ENCODE measurements at places on chromosomes 11 and 22. TPM values are rescaled to one million over a fixed set of nuclear protein-coding genes. Genes with fewer than 3 reads are reported as not detected.

Gene PTPRCAP
- 0.96 TPM for polyA plus RNA-seq

Gene DEPDC7
- 7.2 TPM for polyA plus RNA-seq

GRCh38 chr11:119343726-119344125, 2.8 kb downstream of the MFRP start:
- no peak for DNase-seq

- DNase-seq, result no peak
Observed at GRCh38 chr22:46681010-46681409, 57.0 kb downstream of the CERK start.

Gene ROBO4
- 23.1 TPM for polyA plus RNA-seq

DNA sequence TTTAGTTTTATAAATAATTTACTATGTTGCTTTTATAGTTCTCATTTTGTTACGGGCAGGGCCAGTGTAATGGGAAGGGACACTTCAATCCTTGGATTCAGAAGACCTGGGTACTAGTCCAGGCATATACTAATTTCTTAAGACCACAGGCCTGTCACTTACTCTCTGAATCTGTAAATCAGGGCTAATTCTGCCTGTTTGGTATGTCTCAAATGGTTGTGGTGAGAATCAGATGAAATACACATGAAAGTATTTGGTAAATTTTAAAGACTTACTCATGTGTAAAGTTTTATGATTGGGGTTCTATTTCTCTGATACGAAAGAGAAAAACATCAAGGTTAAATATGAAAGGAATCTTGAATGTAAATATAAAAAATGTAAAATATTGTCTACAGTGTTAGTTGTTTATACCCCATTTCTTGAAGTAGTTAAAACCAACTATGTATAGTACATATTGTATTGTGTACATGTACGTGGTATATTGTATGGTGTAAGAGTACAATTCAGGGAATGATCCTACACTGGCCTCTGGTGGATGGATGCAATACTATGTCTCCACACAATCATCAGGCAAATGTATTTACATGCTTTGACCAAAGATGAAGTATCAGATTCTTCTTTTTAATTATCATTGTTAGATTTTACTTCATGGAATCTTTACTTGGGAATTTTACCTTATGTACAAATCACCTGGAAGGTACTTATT, 24.5 kb upstream of the RAG2 start:
- DNase-seq, result no peak

Gene SCGB1D2
- 1.9 TPM for polyA plus RNA-seq

DNA sequence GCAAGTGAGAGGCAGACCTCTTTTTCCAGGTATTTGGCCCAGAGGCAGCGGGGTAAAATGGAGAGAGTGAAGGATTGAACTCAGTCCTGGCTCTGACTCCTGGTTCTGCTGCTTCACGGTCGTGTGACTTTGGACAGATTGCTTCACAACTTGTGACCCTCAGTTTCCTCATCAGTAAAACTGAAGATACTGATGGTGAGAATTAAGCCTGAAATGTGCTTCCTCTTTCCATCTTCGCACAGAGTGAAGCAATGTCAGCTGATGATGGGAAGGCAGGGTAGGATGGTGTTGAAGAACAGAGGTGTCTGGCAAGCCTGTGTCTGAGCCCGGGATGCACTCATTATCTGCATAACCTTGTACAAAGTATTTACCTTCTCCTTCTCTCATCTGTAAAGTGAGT, 59.0 kb downstream of the UBASH3B start:
- DNase-seq, result no peak

- DNase-seq, result no peak
Observed at GRCh38 chr22:39241794-39242594, 2.8 kb downstream of the PDGFB start.

Data from right renal pelvis (tissue), 4 donors.